Stimulated activated naive CD8-positive, alpha-beta T cell treated with anti-CD3 and anti-CD28 coated beads, Interleukin-15, amount 100 ng/mL, for 72 hours (primary cell): ENCODE measurements at places on chromosomes 5 and 9.

- no peak for DNase-seq
These were observed 46.9 kb downstream of the AHRR start for GRCh38 chr5:368183-369084.

DNA sequence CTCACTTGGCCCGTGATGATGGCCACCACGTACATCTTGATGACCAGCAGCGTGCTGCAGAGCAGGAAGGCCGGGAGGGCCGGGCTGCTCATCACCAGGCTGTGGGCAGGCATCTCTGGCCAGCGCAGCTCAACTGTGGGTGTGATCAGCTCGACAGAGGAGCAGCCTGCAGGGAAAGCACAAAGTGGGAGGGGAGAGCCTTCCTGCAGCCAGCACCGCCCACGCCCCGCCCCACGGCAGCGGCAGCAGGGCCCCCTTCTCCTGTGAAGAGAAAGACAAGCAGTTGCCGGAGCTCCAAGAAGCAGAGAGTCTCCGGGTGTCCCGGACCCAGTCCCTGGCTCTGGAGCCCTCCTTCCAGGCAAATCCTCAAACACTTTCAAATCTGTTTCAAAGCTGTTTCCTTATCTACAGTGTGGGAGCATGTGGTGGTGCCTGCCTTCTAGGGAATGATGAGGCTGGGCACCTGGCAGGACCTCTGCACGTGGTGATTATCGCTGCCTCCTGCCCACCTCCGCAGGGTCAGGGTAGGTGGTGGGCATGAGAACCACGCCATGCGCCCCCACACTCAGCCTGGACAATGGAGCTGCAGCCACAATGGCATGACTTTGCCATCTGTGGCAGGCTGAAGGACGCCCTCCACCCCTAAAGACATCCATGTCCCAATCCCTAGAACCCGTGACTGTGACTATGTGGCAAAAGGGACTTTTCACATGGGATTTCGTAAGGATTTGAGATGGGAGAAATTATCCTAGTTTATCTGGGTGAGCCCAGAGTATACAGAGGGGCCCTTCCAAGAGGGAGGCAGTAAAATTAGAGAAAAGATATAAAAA, at the start of gene PTGES:
Gene PTGES (minus strand): TSS at position 143 of the 830 bp plus-strand sequence. CDS start 30 bp downstream, at position 113.
- DNase-seq = peak; percentile 64

- DNase-seq = no peak
These were observed 124.9 kb upstream of the RUSC2 start for GRCh38 chr9:35364817-35365585.

DNA sequence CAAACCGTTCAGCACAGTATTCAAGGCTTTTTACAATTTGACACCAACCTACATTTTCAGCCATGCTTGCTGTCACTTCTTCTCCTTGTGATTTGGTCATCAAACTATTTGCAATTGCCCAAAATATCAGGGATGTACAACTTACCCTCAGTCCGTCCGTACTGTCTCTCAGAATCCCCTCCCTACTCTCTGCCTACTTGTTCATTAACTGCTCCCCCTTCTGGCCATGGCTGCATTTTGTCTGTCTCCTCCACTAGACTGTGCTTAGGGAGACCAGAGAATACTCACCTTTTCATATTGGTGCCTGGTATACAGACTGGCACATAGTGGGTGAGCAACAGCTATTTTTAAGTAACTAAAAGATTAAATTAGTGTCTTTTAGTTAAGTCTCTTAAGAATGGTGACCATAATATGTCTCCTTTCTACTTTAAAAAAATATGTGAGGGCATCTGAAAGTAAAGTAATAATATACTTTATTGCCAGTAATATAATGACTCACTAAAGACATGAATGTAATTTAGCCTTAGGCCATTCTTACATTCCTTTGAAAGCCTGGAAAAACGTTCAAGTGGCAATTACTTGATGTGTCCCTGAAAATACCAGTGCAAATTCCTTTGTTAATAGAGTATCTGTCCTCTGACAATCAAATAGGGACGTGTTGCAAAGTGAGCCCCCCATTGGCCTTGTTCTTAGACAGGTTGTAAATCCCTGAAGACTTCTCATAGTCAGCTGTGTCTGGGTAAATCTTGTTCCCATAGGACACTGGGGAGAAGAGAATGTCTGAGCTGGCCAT, 27.8 kb downstream of the PRLR start:
- peak; percentile 17 for DNase-seq

GRCh38 chr9:114015607-114016006, 62.5 kb downstream of the AMBP start:
- no peak for DNase-seq

- no peak for DNase-seq
These were observed 59.5 kb downstream of the OLFM1 start for GRCh38 chr9:135146766-135147473.

DNA sequence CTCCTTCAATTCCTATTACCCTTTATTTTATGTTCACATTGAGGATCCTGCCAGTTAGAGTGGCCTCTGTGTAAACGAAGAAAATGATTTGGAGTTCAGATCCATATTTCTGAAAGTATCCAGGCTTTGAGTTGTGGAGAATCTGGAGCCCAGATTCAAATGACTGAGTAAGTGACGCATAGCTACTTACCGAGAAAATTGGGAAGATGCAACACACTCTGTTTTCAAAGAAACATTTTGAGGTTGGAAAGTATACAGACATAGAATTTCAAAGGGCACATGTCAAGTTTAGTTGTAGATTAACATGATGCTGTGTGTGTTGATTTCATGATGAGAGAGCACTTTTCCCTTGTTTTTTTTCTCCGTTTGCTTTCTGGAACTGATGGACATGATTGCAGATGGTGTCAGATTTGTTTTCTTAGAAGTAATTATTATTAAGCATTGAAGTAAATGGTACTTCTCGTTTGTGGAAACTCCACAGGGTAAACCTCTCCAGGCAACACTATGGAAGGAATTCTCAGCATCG, 148.1 kb downstream of the KDM4C start:
- DNase-seq = no peak

DNA sequence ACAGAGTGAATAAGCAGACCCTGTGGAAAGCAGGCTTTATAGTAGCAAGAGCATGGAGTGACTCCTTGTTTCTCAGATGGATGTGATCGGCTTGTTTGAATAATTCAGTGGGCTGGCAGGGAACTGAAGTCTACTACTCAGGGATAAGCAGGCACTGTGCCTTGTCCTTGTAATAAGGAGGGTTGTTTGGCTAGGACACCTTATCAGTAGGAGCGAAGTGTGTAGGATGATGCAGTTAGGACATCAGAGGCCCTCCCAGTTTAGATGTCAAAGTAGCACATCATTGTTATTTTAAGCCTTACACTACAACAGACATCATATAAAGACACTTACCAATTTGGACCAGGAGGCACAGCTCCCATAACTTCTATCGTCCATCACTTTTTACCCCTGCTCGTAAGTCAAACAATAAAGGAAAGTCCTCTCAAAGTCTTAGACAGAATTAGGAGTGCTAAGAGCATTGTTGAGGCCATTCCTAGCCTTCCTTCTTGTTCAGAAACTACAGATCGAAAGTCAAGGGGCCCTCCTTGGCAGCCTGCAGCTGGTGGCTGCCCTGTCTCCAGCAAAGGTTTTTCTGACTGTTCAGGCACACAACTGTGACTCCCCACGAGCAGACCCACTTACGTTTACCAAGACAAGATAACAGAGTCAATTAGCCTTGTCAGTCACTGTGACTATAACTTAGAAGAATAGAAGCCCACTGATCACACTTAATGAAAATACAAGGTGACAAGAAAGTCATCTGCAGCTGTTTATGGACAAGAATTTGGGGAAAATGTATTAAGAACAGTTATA, 218.6 kb downstream of the SNX18 start:
- DNase-seq = no peak

DNA sequence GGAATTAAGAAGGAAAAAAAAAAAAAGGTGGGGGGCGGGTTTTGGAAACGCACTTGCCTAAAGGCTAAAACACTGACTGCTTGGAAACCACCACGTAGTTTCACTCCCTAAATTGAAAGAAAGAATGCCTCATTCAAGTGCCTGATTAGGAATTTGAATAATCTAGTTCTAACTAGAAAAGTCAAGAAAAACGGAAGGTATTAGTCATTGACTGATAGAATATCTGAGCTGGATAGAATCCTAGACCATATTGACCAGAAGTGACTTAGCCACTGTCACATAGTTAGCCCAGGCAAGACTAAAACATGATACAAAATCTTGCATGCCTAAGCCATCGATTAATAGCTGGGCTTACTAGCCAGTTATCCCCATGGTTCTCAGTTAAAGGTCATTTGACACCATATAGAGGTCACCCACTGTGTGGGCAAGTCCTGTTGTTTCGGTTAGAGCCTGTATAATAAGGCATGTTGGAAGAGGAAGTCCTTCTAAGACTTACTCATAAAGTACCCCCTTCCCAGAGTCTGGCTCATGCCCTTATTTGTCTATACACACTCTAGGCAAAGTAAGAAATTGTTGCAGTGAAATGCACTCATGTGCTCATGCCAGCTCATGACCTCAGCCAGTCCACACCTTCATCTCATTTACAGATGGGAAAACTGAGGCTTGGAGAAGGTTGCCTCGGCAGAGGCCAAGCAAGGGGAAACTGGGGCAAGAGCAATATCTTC, 40.2 kb downstream of the SH3RF2 start:
- no peak for DNase-seq

DNA sequence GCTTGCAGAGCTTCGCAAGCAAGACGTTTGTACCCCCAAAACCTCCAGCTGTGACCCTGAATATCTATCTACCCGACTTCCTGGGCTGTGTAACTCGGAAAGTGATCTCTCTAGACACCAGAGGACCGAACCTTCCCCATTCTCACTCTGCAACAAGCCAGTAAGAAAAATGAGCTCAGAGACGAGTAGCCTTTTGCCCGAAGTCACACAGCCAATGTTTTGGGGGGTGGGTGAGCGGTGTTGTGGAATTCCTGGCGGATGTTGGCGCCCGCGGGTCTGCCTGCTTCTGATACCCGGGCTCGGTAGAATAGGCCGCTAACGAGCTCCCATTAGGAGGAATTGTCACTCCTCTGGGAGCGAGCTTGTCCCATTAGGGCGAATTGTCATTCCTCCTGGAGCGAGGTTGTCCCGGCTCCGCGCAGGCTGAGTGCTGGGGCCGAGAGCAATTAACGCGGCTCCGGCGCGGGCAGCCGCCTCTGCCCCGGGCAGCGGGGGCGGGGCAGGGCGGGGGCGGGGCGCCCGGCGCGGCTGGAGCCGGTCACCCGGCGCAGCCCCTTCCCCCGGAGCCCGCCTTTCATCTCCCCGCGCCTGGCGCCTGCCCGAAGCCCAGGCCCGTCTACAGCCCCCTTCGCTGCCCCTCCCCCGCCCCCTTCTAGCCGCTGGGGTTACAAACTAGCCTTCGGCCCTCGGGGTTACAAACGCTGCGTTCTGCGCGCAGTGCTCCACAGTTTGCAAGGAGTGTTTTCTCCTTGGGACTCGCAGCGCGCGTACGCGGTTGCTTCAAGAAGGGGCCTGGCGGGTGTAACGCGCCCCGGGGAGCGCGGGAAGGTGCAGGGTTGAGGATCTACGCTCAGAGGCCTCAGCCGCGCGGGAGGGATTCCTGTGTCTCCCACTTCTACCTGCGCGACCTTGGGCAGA, 3.5 kb upstream of the MSX2 start:
- no peak for DNase-seq

- DNase-seq = no peak
These were observed 50.4 kb downstream of the STARD4 start for GRCh38 chr5:111461934-111462333.

DNA sequence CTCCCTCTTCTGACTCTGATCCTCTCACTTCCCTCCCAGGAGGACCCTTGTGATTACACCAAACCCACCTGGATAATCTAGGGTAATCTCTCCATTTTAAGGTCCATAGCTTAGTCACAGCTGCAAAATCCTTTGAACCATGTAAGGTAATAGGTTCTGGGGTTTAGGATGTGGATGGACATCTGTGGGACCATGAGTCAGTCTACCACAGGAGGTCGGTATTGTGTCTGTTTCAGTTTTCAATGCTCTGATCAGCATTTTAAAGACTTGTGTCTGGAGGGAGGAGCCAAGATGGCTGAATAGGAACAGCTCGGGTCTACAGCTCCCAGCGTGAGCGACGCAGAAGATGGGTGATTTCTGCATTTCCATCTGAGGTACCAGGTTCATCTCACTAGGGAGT, 112.6 kb downstream of the CAVIN4 start:
- DNase-seq = no peak

DNA sequence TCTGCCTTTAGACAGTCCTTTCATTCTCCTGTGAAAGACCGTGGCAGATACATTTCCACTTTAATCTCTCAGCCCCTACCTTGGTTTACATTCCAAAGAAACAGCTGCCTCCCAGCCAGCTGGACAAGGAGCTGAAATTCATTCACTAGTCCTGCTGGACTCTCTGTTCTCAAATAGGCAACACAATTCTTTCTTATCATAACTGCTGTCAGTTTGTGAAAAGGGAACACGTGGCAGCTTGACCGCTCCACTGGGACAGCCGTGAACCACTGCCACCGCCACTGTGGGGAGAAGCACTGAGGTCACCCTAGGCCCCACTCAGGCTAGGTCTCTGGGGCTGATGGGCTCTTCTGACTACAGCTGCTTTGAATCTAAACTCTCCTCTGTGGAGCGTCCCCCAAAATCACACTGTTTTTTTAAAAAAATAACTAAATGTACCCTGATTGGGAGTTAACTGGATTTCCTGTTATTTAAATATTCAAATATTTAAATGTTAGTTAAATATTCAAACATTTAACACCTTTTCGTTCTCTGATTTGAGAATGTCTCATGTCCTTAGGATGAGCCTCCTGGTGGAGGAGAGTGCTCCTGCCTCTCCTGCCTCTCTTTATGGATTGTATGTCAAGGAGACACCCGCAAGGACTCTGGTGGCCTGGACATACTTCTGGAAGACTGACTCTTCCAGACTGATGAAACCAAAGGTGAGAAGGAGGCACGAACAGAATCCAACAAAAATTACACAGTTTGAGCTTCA, 120.1 kb downstream of the BOD1 start:
- DNase-seq = no peak

DNA sequence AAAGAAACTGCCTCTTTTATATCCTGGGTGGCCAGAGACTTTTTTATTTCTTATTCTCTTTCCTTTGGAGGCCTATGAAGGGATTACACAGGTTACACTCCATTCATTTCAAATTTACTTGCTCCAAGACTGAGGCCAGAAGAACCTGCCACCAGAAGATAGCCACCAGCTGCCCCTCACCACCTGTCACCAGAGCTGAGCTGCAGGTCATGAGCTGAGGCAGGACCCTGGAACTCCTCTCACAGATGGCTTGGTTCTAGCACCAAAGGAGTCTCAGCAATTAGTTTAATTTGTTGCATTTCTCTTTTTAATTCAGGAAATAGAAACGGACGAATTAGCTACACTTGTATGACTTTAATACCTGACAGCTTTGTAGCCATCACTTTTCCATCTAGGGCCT, 313.9 kb downstream of the SPOCK1 start:
- DNase-seq = no peak

DNA sequence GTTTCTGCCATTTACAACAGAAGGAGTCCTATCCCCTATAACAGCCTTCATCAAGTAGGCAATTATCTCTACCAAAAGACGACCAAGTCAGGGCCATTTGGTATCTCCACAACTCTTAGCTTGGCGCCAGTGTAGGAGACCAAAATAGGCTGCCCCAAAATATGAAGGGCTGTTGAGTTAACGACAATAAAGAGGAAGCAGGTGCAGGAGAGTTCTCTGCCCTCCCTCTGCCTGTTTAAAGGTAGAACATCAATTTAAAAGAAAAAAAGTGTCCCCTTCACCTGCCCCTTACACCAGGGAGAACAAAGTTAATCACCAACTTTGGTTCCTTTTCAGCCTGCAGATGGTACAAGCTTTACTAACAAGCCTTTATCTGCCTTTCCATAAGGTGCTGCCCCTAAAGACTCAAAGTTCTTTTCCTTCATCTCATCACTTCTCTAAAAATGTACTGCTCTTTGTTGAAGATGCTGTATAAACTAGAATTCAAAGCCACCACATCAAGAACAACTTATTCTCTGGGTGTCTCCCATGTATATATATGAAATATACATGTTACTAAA, 33.3 kb downstream of the PPP1R2B start:
- DNase-seq = no peak

GRCh38 chr5:157100140-157100679, 8.6 kb downstream of the HAVCR2 start:
- DNase-seq = peak; percentile 60
